Activated T-cell treated with anti-CD3 and anti-CD28 coated beads, Interleukin-2, amount 50 U/mL, for 1 hour (primary cell): ENCODE measurements at places on chromosomes 4 and X.

DNA sequence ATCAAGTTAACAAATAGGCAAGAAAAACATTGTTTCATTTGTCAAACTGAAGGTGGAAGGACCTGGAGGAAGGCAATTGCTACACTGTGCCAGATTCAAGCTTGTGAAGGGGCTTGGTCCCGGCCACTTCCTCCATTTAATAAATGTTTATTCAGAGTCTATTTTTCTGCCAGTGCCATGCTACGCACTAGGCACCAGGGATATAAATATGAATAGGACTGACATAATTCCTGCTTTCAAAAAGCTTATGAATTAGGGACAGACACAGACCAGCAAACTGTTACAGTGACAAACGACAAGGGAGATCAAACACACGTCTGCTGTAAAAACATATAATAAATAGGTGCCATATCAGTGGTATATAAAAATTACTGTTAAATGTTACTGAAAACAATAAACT, 571 bp downstream of the TLR6 start:
- no peak for DNase-seq

- DNase-seq = no peak
These were observed 70.9 kb downstream of the APBB2 start for GRCh38 chr4:41143311-41144039.

GRCh38 chr4:88223516-88223915, 60.8 kb downstream of the PPM1K start:
- DNase-seq = no peak

DNA sequence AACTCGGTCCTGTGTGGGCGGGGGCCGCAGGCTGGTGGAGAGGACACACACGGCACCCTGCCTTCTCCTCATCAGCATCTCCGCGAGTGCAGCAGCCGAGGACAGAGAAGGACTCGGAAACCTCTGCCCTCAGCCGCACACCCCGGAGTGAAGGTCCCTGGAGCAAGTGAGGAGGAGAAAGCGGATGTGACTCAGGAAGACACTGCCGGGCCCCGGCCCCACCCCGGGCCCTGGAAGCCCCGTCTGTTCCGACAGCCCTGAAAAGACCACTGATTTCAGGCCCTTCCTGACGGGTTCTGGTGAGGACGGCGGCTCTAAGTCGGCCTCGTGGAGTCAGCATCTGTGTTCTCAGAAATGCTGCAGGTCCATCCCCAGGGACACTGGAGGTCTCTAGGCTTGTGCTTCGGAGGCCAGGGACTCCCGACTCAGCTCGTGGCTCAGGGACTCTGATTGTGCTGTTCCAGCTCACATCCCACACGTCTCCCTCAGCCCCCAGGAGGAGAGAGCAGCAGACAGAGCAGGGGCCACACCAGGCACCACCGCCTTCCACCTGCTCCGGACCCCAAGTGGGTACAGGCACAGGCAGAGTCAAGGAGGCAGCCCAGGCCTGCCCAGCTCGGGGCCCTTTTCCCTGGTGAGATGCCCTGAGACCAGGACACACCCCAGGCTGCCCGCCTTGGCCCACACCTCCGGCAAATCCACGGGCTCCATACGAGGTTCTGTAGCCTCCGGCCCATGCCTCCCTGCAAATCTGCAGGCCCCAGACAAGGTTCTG, 134.5 kb upstream of the NKX1-1 start:
- no peak for DNase-seq

DNA sequence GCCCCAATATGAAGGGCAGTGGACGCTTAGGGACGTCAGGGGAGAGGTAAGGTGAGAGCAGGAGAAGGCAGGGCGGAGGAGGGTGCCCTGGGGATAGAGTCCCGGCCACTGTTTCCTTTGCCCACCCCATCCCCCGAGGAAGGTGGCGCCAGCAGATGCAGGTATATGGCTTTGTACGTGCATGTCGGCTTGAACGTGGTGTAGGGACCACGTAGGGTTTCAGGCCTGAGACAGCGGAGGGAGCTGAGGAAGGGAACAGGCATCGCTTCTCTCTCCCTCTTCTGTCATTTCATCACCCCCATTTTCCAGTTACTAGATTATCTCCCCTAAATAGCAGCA, 97.9 kb downstream of the PHKA2 start:
- no peak for DNase-seq

DNA sequence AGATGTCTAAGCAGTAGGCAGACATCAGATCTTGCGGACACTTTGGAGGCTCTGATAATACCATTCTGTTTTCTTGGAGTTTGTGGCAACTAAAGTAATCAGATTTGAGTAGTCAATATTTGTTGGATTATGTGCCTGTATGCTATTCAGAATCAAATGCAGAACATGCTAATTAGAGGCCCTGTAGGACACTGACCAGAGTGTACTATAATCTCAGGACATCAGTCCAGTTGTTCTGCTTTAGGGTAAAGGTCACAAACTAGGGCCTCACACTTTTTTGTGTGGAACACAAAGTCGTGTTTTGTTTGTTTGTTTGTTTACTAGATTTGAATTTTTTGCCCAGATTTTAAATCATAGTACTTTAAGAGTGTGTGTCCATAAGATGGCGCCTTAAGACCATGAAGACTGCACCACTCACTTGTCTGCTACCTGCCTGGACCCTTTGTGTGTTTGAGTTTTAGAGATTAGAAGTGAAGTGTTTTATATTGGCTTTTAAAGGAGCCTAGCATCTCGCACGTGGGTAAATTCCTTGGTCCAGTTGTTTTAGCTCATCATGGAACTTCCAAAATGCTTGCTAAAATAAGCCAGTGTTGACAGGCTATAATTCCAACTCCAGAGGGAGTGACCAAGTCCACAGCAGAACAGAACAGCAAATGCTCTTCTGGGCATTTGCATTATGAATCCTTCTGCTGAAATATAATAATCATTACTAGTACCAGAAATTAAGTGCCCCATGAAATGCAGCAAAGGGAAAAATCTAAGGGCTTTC, 34.7 kb downstream of the IL13RA1 start:
- DNase-seq = no peak

DNA sequence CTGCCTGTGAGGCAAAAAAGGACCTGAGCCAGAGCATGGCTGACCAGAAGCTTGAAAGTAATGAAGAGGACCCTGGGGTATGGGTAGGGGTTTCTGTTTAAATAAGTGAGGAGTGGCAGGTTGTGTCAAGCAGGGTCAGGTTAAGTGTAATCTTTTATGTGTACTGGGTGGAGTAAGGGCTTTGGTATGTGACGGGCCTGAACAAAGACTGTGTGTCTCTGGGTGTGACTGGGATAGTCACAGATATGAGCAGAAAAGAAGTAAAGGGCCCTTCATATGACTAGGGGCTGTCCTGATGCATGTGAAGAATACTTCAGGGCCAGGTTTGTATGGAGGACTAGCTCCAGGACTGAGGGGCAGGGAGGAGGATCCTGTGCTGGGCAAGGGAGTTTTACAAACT, 82.4 kb downstream of the ITIH6 start:
- DNase-seq = no peak

DNA sequence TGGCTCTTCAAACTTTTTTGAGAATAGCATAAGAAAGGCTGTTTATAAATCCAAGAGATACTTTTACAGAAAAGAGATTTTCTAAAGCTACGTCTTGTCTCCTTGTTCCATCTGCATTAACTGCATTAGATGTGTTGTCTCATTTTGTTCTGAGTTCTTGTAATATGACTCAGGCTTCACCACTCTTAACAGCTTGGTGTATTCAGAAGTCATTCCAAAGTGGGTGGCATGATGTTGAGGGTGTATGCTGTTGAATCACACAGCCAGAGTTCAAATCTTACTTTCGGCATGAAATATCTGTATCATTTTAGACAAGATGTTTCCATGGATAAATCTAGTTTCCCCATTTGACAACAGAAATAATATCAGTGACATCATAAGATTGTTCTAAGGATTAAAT, 30.1 kb downstream of the SYTL5 start:
- no peak for DNase-seq

DNA sequence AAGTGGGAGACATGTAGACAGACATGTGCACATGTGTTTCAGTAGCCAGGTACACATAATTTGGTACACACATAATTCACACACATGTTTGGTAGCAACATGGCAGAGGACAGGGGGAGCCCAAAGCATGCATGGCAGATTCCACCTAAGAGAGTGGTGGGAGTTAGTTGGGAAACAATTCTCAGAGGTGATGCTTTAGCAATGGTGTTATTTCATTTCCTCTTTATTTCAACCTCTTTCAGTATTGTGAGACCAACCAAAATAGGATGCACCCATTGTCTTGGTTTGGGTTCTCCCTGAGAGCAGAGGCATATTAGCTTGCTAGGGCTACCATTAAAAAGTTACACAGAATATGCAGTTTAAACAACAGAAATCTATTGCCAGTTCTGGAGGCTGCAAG, 92.2 kb upstream of the ANXA3 start:
- DNase-seq = no peak

DNA sequence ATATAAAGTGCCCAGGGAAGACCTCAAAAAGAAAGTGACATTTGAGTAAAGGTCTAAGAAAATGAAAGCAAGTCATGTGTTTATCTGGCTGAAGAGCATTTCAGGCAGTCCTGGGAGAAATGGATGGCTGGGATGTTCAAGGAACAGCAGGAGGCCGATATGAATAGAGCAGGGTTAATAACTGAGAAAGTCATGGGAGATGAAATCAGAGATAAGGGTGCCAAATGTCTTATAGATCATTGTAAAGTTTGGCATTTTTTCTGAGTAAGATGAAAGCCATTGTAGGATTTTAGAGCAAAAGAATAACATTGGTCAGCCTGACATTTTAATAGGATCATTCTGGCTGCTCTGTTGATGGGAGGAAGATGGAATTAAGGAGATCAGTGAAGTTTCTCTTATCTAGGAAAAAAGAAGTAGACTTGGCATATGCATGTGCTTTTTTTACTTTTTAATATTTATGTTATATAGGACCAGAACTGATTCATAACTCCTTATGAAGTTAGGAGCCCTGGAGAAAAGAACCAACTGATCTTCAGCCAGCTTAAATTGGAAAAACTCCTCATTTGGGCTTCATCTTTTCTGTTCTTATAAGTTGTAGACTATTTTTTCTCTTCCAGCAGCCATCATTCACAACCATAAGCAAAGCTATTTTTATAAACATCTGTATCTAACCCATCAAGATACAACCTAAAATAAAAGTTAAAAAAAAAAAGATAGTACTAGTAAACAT, 18.6 kb downstream of the AIMP1 start:
- DNase-seq = no peak

DNA sequence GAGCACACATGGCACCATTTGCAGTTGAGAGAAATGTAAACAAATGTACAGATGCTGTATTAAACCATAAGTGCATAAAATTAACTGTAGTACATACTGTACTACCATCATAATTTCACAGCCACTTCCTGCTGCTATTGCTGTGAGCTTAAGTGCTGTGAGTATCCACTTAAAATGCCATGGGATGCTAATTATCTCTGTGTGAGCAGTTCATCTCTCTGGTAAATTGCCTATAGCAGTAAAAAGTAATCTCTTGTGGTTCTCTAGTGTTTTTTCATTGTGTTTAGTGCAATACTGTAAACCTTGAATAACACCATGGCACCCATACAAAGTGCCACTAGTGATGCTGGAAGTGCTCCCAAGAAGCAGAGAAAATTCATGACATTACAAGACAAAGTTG, 9.9 kb upstream of the SCOC start:
- no peak for DNase-seq

- DNase-seq = no peak
These were observed 3.1 kb upstream of the TSPAN5 start for GRCh38 chr4:98661371-98662054.

- DNase-seq = no peak
These were observed 69.4 kb upstream of the AGA start for GRCh38 chr4:177511611-177512010.

- no peak for DNase-seq
These were observed 52.8 kb upstream of the CCDC149 start for GRCh38 chr4:24965627-24966026.

- no peak for DNase-seq
These were observed 77.0 kb downstream of the LRP2BP start for GRCh38 chr4:185318679-185319078.

DNA sequence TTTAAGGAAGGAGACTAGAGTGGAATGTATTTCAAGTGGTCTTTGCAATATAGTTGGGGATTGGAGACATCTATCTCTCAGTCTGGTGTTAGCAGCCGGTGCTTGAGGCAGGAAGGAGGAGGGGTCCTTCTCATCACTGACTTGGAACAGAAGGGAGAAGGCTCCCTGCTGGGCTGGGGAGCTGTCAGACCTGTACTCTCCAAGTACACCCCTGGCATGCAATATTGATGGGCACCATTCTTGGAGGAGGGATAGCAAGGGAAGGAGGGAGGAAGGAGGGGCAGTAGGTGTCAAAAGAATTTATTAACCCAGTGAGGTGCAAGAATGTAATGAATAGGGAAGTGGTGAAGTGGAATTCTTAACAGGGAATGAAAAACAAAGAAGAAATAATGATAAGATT, 338.8 kb downstream of the UNC5C start:
- DNase-seq = no peak

GRCh38 chr4:123235431-123235830, 161.2 kb upstream of the SPRY1 start:
- DNase-seq = no peak

- DNase-seq = no peak
These were observed 7.4 kb downstream of the APOO start for GRCh38 chrX:23900220-23900797.

DNA sequence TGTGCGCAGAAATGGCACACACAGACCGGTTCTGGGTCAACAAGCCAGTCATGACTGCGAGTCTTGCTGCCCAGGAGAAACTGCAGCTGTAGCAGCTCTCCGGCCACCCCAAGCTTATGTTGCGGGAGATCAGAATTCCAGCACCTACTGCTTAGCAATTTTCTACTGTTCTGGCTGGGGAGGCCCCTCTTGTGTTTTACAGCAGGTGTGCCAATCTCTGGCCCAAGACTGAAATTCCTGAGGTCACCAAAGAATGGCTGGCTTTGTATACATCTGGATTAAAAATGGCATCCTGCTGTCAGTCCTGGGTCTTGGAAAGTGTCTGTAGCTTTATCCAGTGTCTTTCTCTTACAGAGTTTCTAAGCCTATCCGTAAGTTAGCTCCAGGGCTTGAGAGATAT, 68.9 kb upstream of the TRAM1L1 start:
- no peak for DNase-seq

DNA sequence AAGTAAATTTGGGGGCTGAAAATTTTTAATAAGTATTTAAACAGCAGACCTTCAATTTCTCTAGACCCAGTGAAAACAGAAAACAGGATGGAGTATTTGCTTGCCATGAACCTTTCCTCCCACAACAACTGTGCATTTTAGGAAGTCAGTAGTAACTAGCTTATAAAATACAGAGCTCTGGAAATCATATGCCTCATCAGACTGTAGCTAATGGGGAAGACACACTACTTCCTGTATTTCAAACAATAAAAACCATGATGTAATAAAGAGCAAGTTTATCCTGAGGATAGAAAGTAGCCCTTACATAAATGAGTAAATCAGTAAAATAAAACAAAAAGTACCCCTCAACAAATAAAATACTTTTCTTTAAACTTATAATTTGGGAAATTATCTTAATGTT, 280.1 kb upstream of the ZFP42 start:
- no peak for DNase-seq

GRCh38 chr4:183240581-183241321, 79.3 kb downstream of the CLDN22 start:
- no peak for DNase-seq

DNA sequence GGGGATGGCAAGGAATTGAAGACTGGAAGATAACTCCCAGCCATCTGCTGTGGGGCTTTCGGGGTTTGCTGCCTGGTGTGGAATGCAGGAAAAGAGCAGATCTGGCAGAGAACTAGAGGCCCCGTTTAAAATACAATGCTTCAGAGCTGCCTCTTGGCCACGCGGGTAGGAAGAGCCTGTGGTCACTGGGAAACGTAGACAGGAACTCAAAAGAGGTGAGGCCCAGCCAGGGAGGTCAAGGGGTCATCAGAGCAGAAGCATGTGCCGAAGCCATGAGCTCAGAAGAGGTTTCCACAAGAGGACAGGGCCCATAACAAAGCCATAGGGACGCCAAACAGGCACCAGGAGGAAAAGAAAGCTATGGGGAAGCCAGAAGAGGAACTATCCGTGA, 14.5 kb upstream of the STS start:
- no peak for DNase-seq
